GM23248 (cell line): ENCODE measurements at places on chromosomes 3 and 15.

- no peak for DNase-seq
Measured at GRCh38 chr3:194306109-194306686, 44.9 kb downstream of the CPN2 start.

- DNase-seq = peak; percentile 65
Measured at GRCh38 chr3:23915537-23916108, 1.2 kb downstream of the NKIRAS1 start.

DNA sequence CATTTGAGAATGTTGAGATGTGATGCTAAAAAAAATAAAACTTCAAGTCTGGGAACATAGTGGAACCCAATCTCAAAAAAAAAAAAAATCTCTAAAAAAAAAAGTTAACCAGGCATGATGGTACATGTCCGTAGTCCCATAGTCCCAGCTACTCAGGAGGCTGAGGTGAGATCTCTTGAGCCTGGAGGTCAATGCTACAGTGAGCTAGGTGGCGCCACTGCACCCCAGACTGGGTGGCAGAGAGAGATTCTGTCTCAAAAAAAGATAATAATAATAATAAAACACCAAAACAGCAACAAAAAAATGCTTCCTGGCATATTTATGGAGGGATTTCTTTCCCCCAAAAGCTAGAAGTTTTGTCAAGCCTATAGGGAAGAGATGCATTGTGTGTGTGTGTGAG, 361.6 kb downstream of the ROBO1 start:
- peak; percentile 9 for DNase-seq

GRCh38 chr15:70036585-70037291, 61.0 kb downstream of the TLE3 start:
- DNase-seq = no peak

DNA sequence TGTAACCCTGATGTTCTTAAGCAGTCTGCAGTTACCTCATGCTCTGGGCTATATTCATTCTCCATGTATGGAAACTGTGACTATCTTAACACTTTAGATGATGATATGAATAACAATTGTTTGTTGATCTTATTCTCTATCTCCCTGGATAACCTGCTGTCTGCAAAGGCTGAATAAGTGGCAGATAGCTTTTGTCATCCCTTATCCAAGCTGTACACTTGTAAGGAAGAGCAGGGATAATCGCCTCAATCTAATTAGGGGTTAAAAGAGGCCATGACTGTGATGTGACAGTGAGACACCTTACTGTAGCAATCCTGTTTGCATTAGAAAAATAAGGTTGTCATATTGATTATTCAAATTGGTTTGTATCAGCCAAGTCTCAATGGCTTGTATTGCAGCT, 123.9 kb downstream of the RSRC1 start:
- DNase-seq = no peak

DNA sequence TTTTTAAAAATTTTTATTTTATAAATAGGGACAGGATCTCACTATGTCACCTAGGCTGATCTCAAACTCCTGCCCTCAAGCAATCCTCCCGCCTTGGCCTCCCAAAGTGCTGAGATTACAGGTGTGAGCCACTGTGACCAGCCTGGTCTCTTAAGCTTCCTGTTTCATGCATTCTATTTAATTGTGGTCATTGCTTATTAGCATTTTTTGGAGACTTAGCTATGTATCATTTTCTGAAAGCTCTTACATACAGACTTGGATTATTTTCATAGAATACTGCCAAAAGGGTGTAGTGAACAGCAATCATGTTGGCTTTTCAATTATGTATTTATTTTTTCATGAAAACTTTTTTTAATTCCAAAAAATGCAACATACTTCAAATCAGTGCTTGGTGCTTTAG, 51.5 kb upstream of the DCUN1D1 start:
- DNase-seq = peak; percentile 19

DNA sequence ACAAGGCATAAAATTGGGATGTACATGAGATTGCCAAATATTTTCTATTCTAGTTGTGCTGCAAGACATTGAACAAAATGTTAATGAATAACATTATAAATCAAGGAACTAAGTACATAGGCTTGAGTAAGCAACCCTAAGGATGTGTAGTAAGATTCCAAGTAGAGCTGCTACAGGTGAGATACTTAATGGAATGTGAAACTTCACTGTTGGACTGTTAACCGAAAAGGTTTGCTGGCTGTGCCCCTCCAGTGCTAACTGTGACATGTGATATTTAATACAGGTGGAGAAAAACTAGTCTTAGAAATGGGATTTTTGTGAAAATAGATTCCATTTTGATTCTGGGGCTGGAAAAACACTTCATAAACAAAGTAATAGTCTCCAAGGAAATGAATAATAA, 52.4 kb downstream of the TSC22D2 start:
- no peak for DNase-seq

DNA sequence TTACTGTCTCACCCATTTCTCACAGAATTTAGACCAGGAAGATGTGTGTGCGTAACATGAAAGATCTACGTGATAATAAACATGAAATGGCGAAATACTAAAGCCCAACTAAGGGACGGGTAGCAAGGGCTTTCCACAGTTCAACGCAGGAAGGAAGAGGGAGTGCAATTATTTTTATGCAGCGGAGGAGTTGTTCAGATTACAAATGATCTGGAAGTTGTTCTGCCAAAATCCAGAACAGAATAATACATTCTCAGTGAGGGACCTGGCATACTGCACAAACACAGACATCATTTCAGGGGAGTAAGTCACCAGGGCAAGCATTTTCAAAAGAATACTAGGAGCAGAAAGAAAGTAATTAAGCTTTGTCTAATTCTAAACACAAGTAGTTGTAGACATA, 133.6 kb upstream of the RAP2B start:
- DNase-seq = peak; percentile 61

GRCh38 chr3:40653878-40654277, 129.1 kb downstream of the ZNF621 start:
- no peak for DNase-seq

GRCh38 chr3:8529738-8530525, 28.3 kb downstream of the LMCD1 start:
- peak; percentile 65 for DNase-seq

DNA sequence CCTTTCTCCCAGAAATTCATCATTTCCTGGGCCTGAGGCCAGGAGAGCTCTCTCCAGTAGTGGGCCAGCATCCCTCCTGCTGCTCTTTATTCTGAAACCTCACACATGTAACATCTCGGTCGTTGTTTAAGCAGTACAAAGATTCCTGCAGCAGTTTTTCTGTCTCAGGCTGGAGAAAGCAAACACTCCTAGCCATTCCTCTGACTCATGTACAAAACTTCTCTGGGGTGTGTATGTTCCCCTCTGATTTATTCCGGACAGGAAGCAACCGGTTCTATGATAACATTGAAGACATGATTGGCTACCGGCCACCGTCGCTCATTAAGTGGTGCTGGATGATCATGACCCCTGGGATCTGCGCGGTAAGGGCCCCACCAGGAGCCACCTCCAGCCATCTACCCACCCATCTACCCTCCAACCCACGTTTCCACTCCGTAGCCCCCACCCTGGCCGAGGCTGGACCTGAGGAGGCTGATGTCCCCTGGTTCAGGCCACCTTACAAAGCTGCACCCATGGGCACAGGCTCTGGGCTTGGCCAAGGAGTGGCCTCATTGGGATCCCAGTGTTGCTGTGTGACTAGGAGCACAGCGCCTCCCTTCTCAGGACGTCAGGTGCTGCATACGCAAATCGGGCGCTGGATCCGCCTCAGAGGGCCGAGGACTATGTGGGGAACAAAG, 58.6 kb upstream of the SLC6A1 start:
- DNase-seq = no peak
